ENCODE measurements at places on chromosomes 5 and 9.

GRCh38 chr9:21097817-21098216 is 20.1 kb upstream of the IFNB1 start:
- DNase-seq, result no peak

DNA sequence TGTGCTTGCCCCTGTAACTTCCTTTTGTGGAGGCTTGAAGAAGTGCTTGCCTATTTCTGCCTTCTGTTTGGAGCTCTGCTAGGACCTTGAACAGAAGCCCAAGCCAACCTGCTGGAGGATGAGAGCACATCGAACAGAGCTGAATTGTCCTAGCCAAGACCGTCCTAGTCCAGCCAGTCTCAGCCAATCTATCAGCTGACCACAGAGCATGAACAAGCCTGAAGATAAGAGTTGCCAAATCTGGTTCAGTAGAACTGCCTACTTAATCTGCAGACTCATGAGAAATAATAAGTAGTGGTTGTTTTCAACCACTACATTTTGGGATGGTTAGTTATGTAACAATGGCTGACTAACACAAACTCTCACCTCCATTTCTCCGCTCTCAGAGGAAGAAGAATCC is 4.4 kb upstream of the SNX2 start:
- no peak for DNase-seq

GRCh38 chr5:169870211-169870610 is 110.1 kb downstream of the INSYN2B start:
- no peak for DNase-seq

DNA sequence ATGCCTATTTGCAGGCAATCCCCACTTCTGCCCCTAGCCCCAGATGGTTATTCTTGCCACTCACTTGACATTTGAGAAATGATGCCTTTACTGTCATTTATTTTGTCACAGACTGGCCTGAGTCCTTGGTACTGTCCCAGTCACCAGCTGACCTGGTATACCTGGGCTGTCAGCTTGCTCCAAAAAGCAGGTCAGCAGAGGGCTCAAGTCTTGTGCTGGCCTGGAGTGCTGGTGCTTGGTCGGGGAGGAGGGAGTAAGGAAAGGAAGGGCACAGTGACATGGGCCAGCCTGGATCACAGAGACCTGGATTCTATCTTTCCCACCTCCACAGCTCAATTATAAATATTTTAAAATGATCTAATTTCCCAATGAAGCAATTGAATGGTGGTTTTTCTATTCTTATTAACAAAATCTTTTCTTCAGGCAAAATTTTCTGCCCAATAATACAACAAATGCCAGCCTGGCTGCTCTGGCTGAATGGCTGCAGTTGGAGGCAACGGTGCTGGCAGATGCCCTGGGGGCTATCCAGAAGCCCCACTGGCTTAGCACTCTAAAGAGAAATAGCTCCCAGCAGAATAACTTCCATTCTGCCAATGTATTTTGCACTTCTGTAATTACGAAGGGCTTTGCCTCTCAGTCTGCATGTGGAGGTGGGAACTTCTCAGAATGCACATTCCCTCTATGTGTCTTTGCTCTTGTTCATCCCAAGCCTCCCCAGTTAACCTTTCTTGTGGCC is 160.6 kb downstream of the GADD45G start:
- DNase-seq, result no peak

DNA sequence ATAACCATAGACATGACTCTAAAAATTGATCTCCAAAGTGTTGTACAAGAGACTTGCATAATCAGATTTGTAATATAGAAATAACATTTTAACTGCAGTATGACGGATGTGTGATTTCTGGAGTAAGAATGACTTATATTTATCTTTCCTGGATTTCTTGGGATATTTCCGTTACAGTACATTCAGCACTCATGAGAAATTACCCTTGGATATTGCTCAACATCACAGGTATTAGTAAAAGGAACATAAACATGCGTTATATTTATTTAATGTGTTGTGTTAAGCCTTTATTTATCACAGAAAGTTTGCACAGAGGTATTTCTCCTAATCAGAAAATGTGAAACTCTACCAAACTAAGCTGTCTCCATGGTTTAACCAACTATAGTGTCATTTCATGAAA is 1823.9 kb upstream of the C9orf72 start:
- no peak for DNase-seq
